ENCODE measurements at places on chromosomes 1 and 21.

DNA sequence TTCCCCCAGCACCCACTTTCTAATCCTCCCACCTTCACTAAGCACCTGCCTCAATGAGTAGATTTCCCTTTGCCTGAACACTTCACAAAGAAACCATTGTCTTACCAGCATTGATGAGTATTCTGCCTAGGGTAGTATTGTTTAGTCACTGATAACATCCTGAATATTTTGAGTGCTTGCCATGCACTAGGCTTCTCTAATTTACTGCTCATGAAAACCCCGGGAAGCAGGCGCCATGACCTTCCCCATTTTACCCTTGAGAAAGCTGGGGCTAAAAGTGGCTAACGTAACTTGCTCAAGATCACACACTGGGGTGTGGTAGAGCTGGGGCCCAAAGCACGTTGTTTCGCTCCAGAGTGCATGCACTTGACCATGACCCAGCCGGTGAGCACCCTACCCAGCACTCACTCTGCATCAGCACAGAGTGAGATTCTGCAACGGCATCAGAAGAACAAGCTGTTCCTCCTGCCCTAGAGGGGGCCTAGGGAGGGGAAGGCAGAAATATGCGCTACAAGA, 10.6 kb upstream of the F3 start:
- DNase-seq, result no peak

GRCh38 chr1:53733447-53733931, 5.5 kb downstream of the GLIS1 start:
- DNase-seq, result no peak

GRCh38 chr1:190338829-190339228, 138.8 kb downstream of the BRINP3 start:
- no peak for DNase-seq

- peak; percentile 71 for DNase-seq
Observed at GRCh38 chr1:3504151-3504821, 49.8 kb downstream of the ARHGEF16 start.

- DNase-seq, result no peak
Observed at GRCh38 chr1:240423246-240423924, 188.6 kb downstream of the GREM2 start.

GRCh38 chr1:169044296-169044695, 62.2 kb upstream of the ATP1B1 start:
- no peak for DNase-seq

DNA sequence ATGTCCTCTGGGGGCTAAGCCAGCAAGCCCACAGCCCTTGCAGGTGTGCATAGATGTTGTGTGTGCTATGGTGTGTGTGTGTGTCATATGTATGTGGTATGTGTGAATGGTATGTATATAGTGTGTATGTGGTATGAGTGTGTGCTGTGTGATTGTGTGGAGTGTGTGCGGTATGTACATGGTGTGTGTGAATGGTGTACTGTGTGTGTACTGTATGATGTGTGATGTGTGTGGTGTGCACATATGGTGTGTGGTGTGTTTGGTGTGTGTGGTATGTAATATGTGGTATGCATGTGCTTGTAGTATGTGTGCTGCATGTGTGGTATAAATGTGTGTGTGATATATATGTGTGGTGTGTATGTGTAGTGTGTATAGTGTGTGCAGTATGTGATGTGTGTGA, 107.0 kb downstream of the CAPN8 start:
- no peak for DNase-seq

- DNase-seq, result no peak
Observed at GRCh38 chr1:70220015-70220414, 1.2 kb upstream of the SRSF11 start.

DNA sequence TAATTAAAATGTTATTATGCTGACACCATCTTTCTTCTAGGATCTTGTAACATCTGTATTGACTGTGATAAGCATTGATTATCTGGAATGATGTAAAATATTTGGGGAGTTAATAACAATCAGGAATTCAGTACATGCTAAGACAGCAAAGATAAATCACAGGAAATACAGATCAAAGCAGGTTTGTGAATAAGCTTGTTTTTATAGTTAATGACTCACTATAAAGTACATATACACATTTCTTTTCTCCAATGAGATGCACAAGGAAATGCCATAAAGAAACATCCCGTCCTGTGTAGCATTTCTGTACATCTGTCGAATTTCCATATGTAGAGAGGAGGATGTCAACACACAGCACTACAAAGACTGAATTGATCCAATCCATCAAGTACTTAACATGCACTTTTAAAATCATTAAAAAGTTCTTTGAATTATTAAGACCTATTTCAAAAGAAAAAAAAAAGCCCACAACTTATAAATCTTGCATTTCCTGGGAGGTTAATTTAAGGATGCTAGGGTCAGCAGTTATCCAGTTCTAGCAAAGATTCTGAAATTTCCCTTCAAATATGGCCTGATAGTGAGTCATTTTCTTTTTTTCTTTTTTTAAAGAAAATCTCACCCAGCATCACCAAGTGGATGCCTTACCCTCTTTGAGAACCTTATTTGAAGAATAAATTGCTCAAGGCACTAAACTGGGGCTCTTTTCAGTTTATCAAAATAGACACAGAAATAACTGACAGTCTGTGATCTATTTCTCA, 243.2 kb upstream of the NR5A2 start:
- DNase-seq, result no peak

GRCh38 chr1:198271467-198271866, 114.7 kb downstream of the NEK7 start:
- no peak for DNase-seq

DNA sequence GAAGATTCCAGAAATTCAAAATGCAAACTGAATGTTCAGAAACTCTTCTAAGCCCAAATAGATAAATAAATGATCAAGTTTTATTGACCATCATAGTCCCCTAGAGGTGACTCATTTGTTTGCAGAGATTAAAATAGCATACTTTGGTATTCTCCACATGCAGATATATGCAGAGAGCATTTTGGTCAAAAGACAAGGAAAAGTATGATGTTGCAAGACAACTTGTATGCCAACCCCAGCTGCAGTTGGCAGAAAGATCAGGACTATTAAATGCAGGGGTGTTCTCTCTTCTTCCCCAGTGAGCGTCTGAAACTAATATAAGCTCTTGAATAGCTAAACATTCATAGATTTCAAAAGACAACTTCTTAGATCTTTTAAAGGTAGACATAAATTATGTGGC, 404.9 kb downstream of the LTN1 start:
- DNase-seq, result no peak

GRCh38 chr1:2304921-2305681, 77.0 kb downstream of the SKI start:
- DNase-seq, result no peak

DNA sequence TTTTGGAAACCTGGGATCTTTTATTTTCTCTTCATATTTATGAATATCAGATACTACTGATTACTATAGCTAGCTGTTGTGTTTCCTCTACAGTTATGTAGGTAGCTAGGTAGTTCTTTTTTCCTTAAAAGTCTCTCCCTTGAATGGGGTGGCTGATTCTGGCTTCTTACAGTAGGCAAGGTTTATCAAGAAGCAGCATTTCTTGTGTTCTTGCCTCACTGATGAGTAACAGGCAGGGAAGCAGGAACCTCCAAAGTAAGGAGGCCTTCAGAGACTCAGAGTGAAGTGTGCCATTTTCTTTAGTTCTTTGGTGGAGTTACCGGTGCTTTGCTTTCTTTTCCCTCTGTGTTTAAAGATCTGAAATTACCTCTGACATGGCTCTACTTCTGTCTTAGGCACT, 56.0 kb downstream of the ZMYM4 start:
- DNase-seq, result no peak

DNA sequence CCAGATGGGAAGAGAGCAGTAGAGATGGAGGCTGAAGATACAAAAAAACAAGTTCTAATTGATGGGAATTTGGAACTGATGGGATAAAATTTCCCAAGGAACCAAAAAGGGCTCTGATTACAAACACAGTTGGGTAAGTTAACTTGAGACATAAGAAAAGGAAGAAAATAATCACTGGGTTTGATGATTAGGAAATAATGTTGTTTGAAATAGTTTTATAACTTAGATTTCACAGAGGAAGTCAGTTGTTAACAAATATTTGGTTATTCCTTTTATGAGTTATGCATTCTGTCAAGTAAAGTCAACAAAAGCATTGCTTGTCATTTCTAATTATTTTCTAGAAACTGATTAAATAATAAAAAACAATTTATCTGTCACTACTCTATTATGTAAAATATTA, 20.4 kb upstream of the SUCO start:
- DNase-seq, result no peak

DNA sequence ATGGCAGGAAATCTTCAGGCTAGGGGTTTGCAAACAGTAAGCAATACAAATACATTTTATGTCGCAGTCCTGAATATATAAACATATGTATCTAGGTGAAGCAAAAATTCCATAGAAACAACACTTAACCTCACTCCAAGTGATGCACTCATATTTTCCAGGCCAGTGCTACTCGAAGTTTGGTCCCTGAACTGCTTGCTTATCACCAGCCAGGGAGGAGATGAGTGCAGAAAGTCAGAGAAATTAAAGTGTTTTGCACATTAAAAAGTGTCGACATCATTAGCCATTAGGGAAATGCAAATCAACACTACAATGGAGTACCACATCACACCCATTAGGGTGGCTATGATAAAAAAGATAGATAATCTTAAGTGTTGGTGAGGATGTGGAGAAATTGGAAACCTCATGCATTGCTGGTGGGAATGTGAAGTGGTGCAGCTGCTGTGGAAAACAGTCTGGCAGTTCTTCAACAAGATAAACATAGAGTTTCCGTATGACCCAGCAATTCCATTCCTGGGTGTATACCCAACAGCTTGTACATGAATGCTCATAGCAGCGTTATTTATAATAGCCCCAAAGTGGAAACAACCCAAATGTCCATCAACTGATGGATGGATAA, 70.5 kb upstream of the CSF1 start:
- DNase-seq, result no peak

- DNase-seq, result no peak
Observed at GRCh38 chr1:205430696-205431305, 8.9 kb upstream of the LEMD1 start.

- DNase-seq, result no peak
Observed at GRCh38 chr21:15567191-15567590, 162.6 kb upstream of the USP25 start.

- peak; percentile 24 for DNase-seq
Observed at GRCh38 chr1:204971517-204972336, 71.3 kb upstream of the CNTN2 start.

DNA sequence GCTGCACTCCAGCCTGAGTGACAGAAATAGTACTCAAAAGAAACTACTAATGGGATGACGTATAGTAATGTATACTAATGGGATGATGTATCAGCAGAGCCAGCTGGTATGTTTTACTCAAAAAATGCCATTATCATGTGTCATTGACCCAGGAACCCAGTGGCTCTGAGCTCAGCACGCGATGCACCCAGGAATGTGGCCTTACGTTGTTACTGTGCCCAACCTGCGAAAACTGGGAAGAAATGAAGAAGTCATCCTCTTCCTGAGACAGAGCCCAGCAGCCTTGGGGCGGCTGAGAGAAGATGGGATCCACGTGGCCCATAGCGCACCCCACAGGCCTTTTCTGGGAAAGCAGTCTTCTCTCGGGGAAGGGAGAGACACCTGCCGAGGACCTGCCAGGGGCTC, 8.8 kb downstream of the UBE2J2 start:
- DNase-seq, result peak; percentile 89

- DNase-seq, result no peak
Observed at GRCh38 chr1:177249231-177249630, 78.5 kb downstream of the BRINP2 start.

DNA sequence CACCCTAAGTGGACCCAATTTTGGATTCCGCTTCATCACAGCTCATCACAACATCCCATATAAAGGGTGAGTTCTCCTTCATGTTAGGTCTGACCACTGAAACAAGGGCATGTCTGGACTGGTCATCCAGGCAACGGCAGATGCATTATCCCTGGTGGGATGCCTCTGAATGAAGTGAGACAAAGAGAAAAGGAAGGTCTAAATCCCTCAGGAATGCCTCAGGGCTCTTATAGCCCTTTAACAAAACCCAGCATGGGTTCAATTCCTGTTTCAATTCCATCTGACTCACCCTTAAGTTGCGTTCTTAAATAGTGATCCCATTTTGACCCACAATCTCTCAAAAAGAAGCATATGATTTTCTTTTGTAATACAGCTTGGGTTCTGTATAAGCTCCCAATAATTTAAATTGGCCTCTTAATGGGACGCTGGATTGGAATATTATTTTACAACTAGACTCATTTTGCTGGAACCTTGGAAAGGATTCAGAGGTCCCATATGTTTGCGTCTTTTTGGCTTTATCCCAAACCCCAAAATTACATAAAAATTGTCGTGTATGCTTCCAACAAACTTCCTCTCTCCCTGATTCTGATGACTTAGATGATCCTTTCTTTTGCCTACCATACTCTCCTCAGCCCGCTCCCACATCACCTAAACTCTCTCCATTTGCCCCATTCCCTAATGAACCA, 287.4 kb upstream of the ZP4 start:
- no peak for DNase-seq

GRCh38 chr1:51924455-51924854, 45.9 kb upstream of the NRDC start:
- DNase-seq, result no peak

DNA sequence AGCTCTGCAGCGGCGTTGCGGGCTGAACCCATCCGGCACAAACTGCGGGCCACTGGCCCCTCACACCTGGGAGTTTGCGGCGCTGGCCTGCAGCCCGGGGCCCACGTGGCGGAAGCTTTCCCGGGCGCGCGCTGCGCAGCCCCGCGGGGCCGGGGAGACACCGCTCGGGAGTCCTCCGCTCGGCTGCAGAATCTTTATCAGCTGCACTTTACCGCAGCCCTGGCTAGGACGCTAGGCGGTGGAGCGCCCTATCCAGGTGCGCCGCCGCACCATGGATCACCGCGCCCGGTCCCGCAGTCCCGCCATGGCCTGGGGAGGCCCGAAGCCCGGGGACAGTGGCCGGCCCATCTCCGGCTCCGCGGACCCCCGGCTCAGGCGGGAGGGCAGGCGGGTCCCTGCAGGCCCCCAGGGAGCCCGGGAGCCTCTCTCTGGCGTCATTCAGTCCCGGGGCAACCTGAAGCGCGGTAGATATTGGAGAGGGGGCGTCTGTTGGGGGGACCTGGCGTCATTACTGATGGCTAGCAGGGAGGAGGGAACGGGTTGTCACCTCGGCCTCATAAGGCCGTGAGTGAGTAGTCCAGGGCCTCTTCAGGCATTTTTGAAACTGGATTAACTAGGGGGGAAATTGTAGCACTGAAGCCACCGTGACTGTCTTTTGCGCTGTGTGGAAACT, 5.7 kb upstream of the OLIG2 start:
- DNase-seq, result no peak

DNA sequence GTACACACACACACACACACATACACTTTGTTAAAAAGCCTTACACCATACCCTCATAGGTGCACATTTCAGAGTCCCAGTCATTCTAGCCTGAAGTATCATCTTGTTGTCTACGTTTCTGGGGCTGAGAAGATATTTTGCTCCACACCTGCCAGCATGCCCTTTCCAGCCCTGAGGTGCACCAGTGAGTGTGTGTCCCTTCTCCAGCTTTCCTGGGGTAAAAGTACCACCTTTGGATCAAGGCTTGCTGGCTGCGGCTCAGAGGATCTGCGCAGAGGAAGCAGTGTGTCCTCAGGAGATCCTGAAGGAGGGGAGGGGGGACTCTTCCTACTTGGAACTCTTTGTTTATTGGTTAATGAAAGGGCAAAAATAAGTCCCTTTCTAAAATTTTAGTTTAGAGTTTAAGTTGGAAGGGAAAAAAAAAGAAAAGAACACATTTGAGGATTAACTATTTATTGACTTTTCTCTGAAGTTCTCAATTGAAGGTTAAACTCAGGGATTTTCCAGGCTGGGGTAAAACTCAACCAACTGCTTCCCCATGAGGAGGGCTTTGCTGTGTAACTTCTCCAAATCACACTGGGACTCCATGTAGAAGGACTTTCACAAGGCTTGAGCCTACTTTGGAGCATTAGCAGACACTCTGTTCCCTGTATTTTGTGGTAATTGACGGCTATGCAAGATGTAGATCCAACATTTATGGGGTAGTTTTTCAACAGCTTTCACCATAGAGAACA, 200.3 kb upstream of the SGIP1 start:
- DNase-seq, result no peak
